ENCODE measurements at places on chromosomes 5 and 9.

DNA sequence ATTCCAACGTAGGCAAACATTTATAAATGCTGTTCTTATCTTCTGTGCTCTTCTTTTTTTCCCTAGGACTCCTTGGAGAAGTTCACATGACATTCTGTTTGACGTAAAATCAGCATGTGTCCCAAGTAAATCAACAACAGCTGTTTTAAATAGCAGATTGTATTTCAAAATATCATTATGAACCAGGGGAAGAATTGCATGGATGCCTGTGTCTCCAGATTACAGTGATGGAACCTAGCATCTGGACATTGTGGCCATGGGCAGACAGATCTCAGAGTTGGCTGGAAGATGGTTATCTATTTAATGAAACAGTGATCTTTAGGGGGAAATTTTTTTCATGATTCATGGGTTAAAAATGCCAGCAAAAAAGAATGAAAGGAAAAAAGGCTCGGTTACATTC, 222.0 kb downstream of the MAN2A1 start:
- DNase-seq: no peak

DNA sequence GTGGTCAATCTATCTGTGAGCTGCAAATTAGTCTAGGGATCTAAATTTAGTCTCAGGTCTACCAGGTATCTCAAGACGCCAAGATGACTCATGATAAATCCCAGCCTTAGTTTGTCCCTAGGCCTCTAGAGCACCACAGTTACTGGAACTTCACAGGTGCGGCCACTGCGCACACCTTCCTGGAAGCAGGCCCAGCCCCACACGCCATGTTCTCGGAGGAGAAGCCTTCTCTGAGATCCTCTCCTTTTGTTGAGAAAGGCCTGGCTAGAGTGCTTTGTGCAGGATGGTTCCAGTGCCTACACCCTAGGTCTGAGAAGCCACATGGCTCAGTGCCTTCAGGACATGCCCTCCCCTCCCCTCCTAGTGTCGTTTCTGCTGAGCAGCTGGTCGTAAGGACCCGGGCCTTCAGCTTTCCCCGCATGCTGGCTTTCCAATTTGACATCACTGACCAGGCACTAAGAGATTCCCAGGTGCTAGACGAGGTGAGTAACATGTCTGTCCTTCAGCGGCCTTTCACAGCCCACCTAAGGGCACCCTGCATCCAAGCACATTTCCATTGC, 51.9 kb downstream of the IPPK start:
- DNase-seq: no peak

- DNase-seq: no peak
These were observed 95.0 kb downstream of the MRPS27 start for GRCh38 chr5:72224946-72225463.

DNA sequence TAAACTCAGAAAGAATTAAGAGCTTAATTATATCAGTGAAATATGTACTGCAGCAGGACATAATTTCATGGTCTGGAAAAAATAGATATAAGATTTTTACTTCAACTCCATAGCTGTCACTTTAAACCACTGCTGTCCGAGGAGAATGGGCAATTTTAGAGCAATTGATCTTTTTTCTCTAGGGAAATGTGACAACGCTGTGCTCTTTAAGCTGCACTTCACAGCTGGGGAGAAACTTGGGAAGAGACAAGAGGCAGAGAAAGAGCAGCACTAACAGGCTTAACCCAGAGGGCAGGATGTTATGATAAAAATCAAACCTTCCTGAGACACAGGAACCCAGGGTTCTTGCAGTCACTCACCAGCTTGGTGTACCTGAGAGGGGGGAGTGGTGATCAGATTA, 92.0 kb downstream of the SPOCK1 start:
- no peak for DNase-seq

DNA sequence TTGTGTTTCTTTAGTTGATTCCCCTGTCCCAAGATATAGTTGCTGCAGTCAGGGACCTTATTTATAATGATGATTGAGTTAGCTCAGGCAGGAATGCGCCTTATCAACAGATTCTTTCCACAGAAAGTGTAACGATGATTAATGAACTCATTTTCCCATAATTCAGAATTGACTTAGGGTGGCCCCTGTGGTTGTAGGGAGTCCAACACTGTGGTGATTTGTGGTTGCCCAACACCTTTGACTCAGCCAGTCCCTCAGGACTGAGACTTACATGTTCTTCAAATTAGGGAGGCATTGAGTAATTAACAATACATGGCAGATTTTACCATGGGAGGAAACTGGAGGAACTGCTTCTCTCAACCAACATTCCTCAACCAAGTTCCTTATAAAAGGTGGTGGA, 221.9 kb downstream of the GABRG2 start:
- no peak for DNase-seq

DNA sequence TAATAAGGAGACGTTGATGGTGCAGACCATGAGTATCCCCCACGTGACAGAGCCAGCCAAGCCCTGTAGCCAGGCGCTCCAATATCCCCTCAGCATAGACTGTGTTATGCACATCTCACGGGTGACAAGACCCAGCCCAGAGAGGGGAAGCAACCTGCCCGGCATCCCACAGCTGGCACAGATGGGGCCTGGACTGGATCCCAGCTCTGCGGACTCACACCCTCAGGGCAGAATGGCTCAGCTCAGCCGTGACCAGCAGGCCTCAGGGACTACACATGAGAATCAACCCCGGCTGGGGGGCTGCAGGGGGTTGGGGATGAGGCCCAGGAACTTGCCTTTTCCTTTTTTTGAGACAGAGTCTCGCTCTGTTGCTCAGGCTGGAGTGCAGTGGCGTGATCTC, 11.7 kb downstream of the FIBCD1 start:
- DNase-seq: no peak

GRCh38 chr9:93154293-93154903, 20.3 kb upstream of the NINJ1 start:
- DNase-seq: no peak

GRCh38 chr9:125617087-125617486, 89.9 kb downstream of the MAPKAP1 start:
- DNase-seq: no peak

DNA sequence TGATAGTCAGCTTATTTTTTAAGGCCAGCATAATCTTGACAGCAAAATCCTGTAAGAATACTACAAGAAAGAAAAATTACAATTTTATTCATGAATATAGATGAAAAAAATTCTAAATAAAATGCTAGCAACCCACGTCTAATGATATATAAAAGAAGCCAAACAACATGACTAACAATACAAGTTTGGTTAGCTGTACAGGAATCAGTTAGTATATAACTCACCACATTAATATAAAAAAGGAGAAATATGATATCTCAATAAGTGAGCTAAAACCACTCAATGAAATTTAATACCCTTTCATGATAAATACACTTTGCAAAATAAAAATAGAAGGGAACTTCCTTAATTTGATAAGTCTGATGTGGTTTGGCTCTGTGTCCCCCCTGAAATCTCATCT, 139.7 kb upstream of the MAN2A1 start:
- DNase-seq: no peak

DNA sequence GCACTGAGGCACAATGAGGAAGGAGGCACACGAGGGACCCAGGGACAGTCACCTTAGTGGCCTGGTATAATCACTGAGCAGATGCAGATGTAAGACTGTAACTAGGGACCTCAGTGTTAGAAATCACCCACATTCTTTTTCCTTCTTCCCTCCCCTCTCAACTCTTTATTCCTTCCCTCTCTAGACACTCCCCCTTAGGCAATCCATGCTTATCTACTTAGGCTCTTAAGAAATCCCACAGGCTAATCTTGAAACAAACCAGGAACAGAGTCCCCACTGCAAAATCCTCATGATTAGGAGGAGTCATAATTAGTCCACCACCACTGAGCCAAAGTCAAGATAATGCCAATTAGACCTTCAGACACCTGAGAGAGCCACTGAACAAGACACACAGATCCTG, 84.7 kb downstream of the ELAVL2 start:
- DNase-seq: no peak

- DNase-seq: no peak
These were observed 13.8 kb downstream of the GSN start for GRCh38 chr9:121281614-121282276.

Data from T-helper 2 cell (primary cell).